Stimulated activated CD8-positive, alpha-beta memory T cell treated with anti-CD3 and anti-CD28 coated beads, Interleukin-7, amount 100 ng/mL, for 4 hours (primary cell): ENCODE measurements at places on chromosomes 3 and 15.
A peak's percentile ranks its signal among the peaks of the same experiment; 100 is the strongest.

DNA sequence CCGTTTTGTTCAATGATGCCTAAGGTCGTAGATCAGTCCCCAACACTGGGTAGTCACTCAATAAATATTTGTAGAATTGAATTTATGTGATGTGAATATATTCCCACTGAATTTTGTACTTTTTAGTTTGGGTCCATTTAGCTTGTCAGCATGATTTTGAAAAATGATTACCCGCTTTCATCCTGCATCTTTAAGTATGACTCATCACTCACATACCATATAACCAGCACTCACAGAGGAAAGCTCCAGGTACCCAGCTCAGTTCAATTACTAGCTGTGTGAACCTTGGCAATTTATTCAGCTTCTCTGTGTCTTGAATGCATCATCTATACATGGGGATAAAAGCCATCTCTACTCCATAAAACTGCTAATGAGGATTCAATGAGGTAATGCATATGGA, 2.2 kb upstream of the MLF1 start:
- no peak for DNase-seq

- no peak for DNase-seq
These were observed 22.1 kb downstream of the SNTN start for GRCh38 chr3:63674586-63674985.

- DNase-seq: no peak
These were observed 384.1 kb downstream of the PLOD2 start for GRCh38 chr3:145776782-145777408.

DNA sequence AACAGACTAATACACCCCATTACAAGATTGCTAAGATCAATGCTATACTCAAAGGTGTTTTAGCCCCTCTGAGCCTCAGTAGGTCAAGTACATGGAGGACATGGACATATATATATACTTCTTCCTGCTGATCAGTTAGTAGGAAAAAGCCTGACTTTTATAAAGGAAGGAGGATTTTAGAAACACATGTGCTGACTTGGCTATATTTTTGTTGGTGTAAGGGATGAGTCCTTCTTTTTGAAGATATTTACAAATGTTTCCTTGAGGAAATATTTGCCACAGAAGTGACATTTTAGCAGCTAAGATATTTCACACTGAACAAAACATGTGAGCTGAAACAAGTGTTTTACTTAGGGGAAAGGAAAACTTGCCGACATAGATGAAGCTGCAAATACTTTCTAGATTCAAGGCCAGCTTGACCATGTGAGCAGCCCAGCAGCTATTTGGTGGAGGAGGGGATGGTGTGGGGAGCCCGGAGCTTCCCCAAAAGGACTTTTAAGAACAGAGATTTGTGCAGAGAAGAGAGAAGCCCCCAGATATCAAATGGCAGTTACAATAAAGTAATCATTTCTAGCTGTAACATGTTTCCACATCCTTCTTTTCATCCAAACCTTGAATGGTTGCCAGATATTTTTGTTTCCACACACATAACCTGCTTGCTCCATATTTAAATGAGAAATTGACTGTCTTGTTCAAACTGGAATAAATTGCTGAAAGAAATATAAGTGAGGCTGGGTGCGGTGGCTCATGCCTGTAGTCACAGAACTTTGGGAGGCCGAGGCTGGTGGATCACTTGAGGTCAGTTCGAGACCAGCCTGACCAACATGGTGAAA, 111.7 kb upstream of the NR2F2 start:
- no peak for DNase-seq

GRCh38 chr3:141114179-141114745, 63.1 kb downstream of the SPSB4 start:
- no peak for DNase-seq

GRCh38 chr3:114764056-114764492, 383.0 kb downstream of the ZBTB20 start:
- no peak for DNase-seq

GRCh38 chr15:68885070-68885469, 45.3 kb upstream of the SPESP1 start:
- DNase-seq: no peak

GRCh38 chr3:56616478-56617006, 59.6 kb downstream of the CCDC66 start:
- no peak for DNase-seq

- no peak for DNase-seq
These were observed 35.6 kb downstream of the LINGO1 start for GRCh38 chr15:77596821-77597803.

DNA sequence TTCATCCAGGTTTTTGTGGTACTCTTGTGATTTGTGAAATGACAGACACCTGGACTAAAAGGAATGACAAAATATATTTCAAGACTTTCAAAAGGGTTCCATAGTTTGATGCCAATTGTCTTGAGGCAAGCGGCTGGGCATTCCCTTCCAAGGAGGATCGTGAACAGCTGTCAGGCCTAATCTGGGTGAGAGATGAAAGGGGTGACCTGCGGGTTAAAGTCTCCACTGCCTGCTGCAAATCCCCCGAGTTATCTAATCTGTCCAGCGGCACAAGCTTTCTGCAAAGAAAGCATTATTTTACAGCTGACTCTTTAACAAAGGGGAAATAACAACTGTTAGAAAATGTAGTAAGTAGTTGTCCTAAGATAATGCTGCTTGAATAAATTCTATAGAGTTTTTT, 128.7 kb upstream of the MB21D2 start:
- no peak for DNase-seq

DNA sequence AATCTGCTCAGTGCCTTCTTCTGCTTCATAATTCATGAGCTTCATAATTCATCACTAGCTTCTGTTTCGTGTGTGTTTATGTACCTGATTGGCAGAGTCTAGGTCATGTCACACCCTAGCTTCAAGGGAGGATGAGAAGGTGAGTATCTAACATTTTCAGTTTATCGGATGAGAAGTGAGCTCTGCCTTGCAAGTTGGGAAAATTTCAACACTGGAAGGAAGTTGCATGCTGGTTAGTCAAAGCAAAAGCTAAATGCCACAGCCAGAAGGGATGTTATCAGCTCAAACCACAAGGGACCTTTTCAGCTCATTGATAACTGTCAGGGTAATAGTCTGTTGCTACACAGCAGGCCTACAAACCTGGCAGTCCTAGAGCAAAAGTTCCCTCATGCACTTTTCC, 7.3 kb upstream of the TNFSF10 start:
- DNase-seq: no peak

DNA sequence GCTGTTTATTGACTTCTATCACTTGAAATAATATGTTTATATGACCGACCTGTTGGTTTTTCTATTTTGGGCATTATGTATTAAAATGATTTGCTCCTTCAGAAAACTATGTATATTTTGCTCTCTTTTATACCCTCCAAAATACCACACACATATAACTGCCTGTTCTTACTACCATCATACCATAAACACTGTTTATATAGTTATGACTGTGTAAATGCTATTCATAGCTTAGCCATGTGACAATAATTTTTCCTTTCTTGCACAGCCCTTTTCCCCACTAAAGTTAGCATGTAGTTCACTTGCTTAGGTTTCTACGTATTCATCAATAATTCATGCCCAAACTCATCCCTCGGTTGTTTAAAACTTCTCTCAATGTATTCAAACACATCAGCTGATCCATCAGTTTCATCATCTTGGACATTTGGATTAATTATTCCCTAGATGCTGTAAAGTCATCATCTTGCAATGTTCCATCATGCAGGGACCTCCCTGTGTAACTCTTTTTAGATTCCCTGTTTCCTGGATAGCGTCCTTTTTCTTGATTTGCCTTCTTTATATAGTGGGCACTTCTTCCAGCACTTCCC, 8.2 kb upstream of the RYK start:
- DNase-seq: no peak

DNA sequence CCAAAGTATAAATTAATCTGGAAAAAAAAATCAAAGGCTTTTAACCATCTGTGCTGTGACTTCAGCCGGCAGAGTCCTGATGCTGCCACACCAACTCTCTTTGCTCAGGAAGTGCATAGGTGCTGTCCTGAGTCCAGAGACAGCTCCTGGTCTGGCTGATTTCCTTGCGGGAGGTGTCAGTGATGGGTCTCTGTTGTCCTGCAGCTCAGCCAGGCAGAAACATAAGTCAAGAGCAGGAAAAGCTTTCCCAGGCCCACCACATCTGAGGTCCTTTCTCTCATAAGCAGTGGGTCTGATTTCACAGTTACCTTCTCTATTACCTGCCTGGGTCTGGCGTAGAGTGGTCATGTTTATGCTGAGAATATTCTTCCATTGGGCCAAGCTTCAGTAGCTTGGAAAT, 19.4 kb downstream of the CHST2 start:
- DNase-seq: no peak

DNA sequence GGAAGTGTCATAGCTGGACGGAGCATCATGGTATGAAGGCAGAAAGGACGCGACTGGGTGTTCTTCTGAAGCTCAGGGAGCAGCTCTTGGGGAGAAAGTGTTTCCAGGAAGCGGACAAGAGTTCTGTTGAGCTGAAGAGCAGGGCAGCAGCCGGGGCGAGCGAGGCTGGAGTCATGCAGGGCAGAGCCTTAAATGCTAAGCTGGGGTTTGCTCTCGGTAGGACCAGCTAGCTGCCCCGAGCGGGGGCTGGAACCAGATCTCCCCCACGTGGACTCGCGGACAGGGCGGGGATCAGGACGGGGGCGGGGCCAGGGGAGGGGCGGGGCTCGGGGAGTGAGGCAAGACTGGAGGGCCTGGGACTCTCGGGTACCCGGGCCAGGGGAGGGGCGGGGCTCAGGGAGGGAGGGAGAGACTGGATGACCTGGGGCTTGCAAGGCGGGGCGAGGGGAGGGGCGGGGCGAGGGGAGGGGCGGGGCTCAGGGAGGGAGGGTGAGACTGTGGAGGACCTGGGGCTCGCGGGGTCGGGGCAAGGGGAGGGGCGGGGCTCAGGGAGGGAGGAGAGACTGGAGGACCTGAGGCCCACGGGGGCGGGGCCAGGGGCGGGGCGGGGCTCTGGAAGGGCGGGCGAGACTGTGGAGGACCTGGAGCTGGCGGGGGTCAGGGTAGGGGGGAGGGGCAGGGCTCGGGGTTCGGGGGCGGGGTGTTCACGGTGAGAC, 461 bp upstream of the FAH start:
- peak; percentile 84 for DNase-seq
